NCI-H774 (cell line): ENCODE measurements at places on chromosomes 11 and 22.

DNA sequence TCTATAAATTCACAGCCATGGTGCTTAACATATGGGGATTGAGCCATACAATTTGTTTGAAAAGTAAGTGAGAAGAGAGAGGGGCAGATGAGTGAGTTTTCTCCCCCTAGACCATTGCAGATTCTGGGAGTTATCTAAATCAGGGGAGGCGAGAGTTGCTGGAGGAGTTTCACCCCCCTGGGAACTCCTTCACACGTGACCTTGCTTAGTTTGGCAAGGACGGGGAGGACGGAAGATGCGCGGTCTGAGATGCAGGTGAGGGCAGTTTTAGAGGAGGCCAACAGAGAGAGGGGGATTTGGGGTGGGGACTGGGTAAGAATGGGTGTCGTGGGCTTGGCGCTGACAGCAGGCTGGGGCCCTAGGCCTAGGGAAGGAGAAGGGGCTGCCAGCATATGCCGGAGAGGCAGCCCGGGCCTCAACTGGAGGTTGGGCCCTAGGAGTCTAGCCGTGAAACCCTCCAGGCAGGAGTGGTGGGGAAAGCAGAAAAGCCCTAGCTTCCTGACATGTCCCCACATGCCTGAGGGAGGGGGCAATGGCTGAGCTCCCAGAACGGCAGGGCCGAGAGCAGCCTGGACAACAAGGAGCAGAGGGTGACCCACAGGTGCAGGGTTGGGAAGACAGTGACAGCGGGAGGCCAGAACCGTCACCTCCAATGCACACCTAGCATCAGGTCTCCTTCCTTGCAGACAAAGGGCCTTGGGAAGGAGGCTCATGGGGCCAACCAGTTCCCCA, 63.9 kb downstream of the ELFN2 start:
- no peak for DNase-seq

- no peak for DNase-seq
Observed at GRCh38 chr11:12809864-12810567, 135.8 kb downstream of the TEAD1 start.

- no peak for DNase-seq
Observed at GRCh38 chr11:63352144-63352543, 17.4 kb upstream of the SLC22A9 start.

GRCh38 chr11:35553831-35554230, 28.4 kb upstream of the PAMR1 start:
- DNase-seq, result no peak

- no peak for DNase-seq
Observed at GRCh38 chr11:102389253-102389652, 42.2 kb downstream of the BIRC2 start.

DNA sequence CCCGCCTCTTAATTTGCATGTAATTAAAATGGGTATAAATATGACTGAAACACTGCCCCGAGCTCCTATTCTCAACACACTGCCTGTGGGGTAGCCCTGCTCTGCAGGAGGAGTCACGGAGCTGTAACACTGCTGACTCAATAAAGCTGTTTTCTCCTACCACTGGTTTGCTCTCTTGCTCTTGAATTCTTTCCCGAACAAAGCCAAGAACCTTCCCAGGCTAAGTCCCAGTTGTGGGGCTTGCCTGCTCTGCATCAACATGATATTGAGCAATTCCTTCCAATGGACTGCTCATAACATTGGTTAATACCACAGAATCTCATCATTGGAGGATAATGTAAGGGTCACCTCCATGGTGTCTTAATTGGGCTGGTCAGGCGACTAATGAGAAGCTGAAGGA, 114.4 kb downstream of the FBXO7 start:
- no peak for DNase-seq

GRCh38 chr22:39240831-39241793, 3.7 kb downstream of the PDGFB start:
- DNase-seq, result no peak

DNA sequence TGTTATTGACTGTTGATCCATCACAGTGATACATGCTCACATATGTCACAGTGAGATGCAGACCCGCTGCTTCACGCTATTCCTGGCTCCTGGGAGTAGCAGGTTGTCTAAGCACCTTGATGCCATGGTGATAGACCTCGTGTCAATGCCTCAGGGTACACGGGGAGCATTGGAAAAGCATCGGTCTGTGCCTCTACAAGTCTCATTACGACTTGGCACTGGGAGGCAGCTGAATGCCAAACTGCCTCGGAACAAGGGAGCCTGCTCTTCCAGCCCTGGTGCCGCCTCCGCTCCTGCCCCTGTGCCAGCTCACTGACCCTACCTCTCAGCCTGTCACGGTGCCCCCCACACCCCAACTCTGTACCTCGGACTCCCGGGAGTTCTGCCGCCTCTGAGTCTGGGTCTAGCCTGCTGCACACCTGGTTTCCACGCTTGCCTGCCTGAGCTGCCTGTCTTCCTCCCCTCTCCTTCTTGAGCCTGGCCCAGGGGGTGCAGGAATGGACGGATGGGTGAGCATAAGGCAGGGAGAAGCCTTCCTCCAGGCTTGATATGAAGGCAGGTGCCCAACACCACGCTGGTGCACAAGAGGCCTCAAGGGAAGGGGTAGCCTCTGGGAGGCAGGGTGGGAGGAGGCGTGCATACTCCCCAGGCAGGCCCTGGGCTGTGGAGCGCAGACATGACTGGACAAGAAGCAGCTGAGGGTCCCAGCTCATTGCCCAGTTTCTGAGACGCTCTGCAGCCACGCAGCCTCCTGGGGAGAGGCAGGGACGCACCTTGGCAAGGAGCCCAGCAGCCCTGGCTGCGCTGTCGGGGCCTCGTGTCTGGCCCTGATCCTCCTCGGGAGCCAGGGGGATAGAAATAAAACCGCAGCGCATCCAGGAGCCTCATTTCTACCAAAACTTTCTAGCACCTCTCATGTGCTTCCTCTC, 1.8 kb upstream of the NFAM1 start:
- no peak for DNase-seq

GRCh38 chr22:39298241-39298987, 21.0 kb downstream of the RPL3 start:
- no peak for DNase-seq

GRCh38 chr11:394858-395655, 1.0 kb downstream of the PKP3 start:
- DNase-seq, result no peak

DNA sequence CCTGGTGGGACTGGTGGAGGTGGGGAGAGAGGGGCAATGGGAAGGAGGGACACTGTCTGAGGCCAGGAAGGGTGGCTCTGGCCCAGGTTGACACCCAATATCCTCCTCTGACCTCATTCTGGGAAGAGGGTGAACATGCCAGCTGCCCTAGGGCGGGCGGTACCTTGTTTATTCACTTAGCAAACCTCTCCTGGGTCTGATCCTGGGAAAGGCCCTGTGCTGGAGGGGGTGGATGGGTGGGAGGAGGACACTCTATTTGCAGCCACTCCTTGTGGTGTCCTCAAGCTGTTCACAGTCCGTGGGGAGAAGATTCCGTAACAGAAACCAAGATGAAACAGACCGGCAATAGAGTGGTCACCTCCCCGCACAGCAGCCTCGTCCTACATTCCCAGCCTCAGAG, 49.7 kb upstream of the EIF3D start:
- DNase-seq, result no peak

DNA sequence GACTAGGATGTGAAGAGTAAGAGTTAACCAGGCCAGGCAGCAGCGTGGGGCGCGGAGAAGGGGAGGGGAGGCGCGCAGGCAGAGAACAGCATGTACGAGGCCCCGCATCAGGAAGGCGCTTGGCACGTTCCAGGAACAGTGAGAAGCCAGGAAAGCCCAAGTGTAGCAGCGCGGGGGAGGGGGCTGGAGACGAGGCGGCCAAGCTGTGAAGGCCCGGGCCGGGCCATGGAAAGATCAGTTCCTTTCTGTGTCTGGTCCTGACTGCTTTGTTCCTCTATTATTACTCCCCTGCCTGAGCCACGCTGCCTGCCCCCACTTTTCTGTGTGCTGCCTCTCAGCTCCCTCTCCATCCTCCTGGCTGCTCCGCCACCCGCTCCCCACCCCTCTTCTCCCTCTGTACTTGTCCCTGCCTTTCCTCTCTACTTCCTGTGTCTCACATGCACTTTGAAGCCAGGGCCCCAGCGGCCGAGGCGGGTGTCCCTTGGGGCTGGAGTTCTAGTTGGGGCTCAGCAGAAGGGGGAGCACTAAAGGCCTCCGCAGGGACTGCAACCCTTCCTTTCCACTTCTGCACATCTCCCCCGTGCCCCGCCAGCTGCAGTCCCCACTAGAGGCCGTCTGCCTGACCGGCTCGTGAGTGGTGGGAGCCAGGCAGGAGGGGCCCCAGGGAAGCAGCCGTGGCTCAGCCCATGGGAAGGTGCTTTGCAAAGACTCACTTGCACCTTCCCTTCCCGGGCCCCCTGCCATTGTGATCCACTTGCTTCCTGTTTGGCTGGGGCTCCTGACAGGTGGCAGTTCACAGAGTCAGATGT, 63.7 kb downstream of the PRDM11 start:
- no peak for DNase-seq

DNA sequence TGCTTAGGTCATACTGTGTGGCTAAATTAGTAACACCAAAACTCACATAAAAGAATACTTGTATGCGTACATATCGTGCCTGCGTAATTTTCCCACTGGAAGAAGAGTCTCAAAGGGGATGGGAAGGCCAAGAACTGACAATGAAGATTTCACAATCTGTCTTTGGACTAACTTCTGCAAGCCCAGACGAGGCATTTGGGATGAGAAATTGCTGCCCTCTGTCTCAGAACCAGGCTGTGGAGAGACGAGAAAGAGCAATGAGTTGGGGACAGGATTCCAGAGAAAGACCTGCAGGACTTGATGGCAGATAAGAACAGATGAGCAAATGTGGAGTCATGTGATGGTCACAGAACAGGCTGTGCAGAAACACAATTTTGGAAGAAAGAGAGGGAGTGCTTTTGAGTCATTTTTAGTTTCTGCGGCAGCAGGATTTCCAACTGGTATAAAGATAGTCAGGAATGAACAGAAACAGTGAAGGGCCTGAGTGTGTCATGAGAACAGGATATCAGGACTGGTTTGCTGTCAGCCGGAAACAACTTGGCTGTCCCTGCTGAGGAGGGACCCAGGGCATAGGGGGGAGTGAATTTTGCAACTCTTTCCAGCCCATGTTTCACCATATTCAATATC, 82.7 kb upstream of the CTSC start:
- DNase-seq, result no peak

DNA sequence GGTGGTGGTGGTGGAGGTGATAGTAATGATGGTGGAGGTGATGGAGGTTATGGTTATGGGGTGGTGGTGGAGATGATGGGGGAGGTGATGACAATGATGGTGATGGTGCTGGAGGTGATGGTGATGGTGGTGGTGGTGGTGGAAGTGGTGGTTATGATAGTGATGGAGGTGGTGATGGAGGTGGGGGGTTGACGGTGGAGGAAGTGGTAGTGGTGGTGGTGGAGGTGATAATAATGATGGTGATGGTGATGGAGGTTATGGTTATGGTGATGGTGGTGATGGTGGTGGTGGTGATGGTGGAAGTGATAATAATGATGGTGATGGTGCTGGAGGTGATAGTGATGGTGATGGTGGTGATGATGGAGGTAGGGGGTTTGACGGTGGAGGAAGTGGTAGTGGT, 16.9 kb upstream of the WNT7B start:
- DNase-seq, result no peak

DNA sequence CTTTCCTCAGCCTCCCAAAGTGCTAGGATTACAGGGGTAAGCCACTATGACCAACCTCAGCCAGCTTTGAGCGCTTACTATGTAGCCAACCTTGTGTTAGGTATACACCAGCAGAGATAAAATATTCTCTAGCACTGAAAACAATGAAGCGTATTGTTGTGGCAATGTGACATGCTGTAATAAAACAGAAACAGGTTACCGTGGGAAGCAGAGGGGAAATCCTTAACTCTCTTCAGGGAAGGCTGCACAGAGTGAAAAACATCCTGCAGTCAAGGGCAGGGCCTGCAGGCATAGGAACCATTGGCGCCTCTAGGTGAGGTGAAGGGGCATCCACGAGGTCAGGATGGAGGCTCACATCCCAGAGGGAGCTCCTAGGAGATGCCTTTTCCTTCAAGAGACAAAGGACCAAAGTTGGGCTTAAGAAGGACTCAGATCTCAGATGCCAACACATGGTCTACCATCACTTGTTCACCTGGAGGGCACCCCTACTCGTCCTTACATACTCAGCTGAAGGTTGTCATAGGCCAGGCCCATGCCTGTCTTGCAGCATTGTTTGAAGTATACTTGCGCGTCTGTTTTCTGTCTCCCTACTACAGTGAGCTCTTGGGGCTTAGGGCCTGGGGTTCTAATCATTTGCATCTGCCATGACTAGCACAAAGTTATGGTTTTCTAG, 8.0 kb downstream of the POLD4 start:
- no peak for DNase-seq
